ENCODE measurements at places on chromosomes 13 and 19.

DNA sequence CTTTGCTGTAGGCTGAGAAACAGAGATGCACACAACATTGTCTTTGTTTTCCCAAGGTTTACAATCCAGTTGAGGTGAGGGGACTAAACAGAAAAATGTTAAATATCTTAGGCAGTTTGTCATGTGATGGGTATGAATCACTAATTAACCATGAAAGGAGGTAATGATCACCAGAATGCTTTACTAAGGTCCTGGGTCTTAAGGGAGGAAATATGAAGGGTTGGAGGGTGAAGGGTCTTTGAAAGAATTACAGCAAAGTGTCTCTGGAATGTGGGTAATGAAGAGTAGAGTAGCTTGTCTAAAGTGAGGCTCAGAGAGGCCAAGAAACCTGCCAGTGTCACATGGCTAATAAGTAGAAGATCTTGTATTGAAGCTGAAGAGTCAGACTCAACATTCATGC is 19.0 kb downstream of the BIVM start:
- no peak for DNase-seq

- no peak for DNase-seq
Observed at GRCh38 chr19:28405346-28405742, 807.6 kb downstream of the UQCRFS1 start.

- DNase-seq: no peak
Observed at GRCh38 chr19:870963-871401, 11.5 kb downstream of the CFD start.

GRCh38 chr13:81957121-81957520 is 1616.2 kb upstream of the SPRY2 start:
- no peak for DNase-seq

GRCh38 chr19:14476673-14477401 is 1.7 kb upstream of the PTGER1 start:
- DNase-seq: peak; percentile 92

- no peak for DNase-seq
Observed at GRCh38 chr13:28659621-28659970, 666 bp downstream of the POMP start.

All from kidney (tissue), 22 donors.